ENCODE measurements at places on chromosomes 11 and 22. TPM values are rescaled to one million over a fixed set of nuclear protein-coding genes. Genes with fewer than 3 reads are reported as not detected.

The KCTD17 gene
- 34.1 TPM for total RNA-seq

The SPDYC gene
- total RNA-seq: 0.44 TPM

The OR10D3 gene
- not detected for total RNA-seq

The RTN4RL2 gene
- total RNA-seq: 7.0 TPM

The CSF2RB gene
- total RNA-seq: not detected

The PARVG gene
- 1.3 TPM for total RNA-seq

The YPEL1 gene
- total RNA-seq: 5.4 TPM

The PLEKHA7 gene
- 21.0 TPM for total RNA-seq

The SERPIND1 gene
- total RNA-seq: not detected

The CCDC188 gene
- total RNA-seq: not detected

The FXYD2 gene
- 0.70 TPM for total RNA-seq

The TRPC6 gene
- total RNA-seq: 12.5 TPM

The OR52I2 gene
- not detected for total RNA-seq

The MMP12 gene
- not detected for total RNA-seq

The SLC22A25 gene
- not detected for total RNA-seq

The RAPSN gene
- total RNA-seq: 0.48 TPM

The CHRNA10 gene
- total RNA-seq: 2.4 TPM

The TEAD1 gene
- 75.1 TPM for total RNA-seq

The C22orf42 gene
- not detected for total RNA-seq

The LRRC74B gene
- total RNA-seq: not detected

The ANO9 gene
- total RNA-seq: 12.3 TPM

The ARHGAP20 gene
- 0.04 TPM for total RNA-seq

The NUDT8 gene
- 6.5 TPM for total RNA-seq

The HBD gene
- total RNA-seq: not detected

The SDF2L1 gene
- total RNA-seq: 36.0 TPM

The GNAZ gene
- 5.0 TPM for total RNA-seq

The PPP1R14B gene
- total RNA-seq: 363 TPM

The GAL3ST1 gene
- 5.1 TPM for total RNA-seq

The KDELR3 gene
- total RNA-seq: 7.2 TPM

The MUC5AC gene
- total RNA-seq: not detected

The C11orf52 gene
- 4.0 TPM for total RNA-seq

The MYOD1 gene
- not detected for total RNA-seq

The OR52R1 gene
- not detected for total RNA-seq

The HTR3A gene
- 4.1 TPM for total RNA-seq

The C11orf42 gene
- not detected for total RNA-seq
